Smooth muscle cell of the brain vasculature (primary cell): ENCODE measurements at places on chromosomes 12 and 14.

DNA sequence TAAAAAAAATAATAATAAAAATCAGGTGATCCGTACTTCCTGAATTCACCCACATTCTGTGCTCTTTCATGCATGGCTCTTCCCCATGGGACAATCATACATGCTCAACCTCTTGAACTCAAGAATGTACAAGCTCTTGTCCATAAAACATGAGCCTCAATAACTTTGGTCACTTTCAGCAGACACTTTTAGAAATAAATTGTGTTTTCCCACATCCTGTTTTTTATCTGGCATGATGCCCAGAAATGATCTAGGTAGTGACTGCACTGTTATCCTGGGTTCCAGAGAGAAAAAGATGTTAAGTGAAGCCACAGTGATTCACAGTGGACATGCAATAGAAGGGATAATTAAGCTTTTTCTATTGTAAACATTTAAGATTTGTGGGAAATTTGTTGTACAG lies 537.6 kb upstream of the TMEM132C start:
- no peak for DNase-seq

- no peak for DNase-seq
These were observed 214.4 kb downstream of the BMP4 start for GRCh38 chr14:53742233-53742620.

GRCh38 chr14:38255408-38255672 lies 553 bp downstream of the CLEC14A start:
- no peak for DNase-seq

DNA sequence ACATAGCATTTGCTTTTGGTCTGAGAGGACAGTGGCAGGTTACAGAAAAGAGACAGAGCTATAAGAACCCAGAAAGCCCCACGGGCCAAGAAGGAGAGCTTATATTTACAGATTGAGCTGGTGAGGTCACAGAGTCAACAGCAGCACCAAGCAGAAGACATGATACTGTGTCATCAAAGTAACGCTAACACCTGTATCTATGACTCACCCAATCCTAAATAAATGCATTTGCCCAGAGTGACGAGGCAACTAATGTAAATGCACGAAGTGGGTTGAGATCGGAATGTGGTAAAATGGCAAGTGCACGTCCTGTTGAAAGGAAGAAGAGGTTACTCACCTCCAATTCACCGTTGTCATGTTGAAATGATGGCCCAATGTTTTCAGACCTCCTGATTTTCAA lies 6.7 kb upstream of the CD163L1 start:
- DNase-seq = no peak

DNA sequence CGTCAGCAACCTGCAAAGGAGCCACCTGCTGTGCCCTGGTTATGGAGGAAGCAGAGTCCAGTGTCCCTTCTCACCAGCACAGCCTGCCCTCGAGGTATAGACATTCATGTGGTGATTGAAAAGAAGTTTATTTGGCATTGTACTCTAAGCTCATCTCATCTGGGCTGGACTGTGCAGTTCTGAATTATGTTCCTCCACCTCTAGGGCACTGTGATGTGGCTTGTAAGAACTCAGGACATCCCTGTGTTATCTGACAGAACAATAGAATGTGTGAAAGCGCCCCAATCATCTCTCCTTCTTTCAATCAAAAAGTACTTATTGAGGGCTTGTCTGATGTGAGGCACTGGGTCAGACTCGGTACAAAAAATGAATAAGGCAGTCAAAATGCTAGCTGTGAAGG lies 140.1 kb downstream of the DHRS2 start:
- no peak for DNase-seq

DNA sequence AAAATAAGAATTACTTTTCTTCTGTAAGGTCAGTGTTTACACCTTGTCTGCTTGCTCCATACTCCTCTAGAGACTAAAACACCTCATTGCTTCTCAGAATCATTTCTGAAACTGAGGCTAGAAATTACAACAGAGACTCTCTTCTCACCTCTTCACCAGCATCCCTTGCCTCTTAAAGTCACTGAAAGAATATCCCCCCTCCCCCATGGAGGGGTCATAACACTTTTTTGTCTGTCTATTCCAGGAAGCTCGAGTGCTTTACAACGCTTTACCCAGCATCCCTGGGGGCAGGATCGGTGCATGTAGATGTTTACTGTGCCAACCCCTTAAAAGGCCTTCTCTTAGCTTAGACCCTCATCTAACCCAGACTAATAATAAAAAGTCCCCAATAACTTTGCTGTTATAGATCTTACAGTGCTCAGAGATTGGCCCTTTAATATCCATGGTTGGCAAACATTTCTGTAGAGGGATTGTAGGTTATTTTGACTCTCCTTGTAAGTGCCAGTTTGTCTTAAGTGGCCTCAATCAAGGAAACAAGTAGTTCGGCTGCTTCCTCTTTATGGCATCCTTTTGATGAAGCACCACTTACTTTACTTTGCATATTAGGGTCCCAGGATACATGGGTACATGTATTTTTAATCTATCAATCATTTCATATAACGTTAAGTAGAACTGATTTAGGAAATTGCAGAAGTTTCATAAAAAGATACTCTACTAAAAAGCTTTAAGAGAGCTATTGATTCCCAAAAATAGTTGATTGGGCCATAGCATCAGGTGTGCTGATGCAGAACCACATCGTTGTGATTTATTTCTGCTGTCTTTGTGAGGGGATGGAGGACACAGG lies 29.3 kb downstream of the PRKCH start:
- DNase-seq = no peak

- DNase-seq = no peak
These were observed 90.2 kb upstream of the HECTD1 start for GRCh38 chr14:31297701-31298344.

- no peak for DNase-seq
These were observed 171.3 kb downstream of the TMTC2 start for GRCh38 chr12:82857911-82858533.

DNA sequence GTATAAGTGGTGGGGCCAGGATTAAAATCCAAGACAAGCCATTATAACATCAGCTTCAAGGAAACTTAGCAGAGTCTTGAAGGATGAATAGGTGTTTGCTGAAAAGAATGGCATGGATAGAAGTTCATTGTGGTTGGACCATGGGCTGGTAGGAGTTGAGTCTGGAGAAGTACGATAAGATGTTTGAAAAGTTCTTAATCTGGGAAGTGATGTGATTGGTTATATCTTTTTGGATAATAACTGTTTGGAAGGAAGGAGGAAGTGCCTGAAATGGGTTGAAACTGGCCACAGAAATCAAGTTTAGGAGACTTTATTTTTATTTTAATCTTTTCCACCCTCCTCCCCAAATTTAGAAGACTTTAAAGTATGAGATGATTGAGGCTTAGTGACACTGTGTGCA lies 4.9 kb downstream of the DENR start:
- no peak for DNase-seq

DNA sequence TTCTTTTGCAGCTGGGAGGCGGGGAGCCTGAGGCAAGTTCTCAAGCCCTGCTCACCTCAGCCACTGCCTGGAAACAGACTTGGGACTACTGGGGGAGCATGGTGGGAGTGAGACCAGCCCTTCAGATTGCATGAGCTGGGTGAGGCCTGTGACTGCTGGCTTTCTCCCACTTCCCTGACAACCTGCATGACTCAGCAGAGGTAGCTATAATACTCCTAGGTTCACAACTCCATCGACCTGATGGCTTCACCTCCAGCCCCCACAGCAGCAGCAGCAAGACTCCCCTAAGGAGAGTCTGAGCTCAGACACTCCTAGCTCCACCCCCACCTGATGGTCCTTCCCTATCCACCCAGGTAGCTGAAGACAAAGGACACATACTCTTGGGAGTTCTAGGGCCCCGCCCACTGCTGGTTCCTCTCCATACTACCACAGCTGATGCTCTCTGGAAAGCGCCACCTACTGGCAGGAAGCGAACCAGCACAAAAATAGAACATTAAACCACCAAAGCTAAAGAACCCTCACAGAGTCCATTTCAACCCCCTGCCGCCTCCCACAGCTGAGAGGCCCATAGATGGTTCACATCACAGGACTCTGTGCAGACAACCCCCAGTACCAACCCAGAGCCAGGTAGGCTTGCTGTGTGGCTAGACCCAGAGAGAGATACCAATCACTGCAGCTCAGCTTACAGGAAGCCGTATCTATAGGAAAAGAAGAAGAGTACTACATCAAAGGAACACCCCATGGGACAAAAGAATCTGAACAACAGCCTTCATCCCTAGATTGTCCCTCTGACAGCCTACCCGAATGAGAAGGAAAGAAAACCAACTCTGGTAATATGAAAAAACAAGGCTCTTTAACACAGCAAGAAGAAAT lies 68.7 kb downstream of the RPAP3 start:
- DNase-seq = no peak

DNA sequence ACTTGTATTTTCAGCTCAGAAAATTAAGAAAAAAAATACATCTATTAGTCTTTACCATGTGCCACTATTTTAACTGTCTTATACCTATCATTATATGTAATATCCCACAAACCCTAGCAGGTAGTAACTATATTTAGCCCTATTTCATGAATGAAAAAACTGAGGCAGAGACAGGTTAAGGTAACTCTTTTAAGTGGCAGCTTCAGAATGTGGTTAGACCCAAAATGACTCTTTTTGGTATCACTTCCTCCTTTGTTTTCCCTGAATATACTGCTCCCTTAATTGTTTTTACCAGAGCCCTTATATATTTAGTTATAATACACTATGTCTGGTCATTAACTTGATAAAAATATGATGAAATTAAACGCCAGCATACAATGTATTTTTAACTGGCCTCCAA lies 235.6 kb upstream of the RPL10L start:
- no peak for DNase-seq

- DNase-seq = no peak
These were observed 137.6 kb downstream of the KTN1 start for GRCh38 chr14:55717621-55718020.

GRCh38 chr14:65382586-65382985 lies 29.9 kb upstream of the FUT8 start:
- DNase-seq = no peak

DNA sequence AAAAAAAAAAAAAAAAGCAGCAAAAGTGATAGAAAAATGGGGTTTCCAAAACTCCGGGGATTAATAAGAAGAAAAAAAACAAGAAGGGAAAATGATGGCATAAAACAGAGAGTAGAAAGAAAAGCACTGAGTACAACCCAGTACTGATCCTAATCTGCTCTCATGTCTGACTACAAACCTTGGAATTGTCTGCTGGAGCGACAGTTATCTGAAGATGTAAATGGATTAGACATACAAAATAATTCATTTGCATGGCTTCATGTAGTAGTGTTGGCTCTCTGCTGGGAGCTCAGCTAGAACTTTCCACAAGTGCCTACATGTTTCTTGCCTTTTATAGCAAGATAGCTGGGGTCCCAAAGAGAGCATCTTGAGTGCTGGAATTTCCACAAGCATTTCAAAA lies 34.2 kb downstream of the ZCRB1 start:
- no peak for DNase-seq

- no peak for DNase-seq
These were observed 164.3 kb upstream of the BCL2L14 start for GRCh38 chr12:11906286-11906935.

- DNase-seq = no peak
These were observed 9.5 kb upstream of the NR4A1 start for GRCh38 chr12:52041695-52042123.

DNA sequence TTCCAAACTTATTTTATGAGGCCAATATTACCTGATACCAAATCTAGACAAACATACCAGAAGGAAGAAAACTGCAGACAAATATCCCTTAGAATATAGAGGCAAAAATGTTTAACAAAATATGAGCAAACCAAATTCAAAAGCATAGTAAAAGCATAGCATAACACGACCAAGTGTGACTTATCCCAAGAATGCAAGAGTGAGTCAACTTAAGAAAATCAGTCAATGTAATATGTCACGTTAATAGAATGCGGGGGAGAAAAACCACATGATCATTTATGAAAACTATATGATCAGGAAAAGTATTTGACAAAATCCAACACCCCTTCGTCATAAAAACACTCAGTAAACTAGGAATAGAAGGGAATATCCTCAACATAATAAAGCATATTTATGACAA lies 217.3 kb downstream of the ADGRD1 start:
- no peak for DNase-seq

GRCh38 chr12:66496595-66496994 lies 182.3 kb downstream of the GRIP1 start:
- DNase-seq = no peak

GRCh38 chr12:120216742-120217605 lies 16.1 kb upstream of the RPLP0 start:
- no peak for DNase-seq

- DNase-seq = no peak
These were observed 83.4 kb downstream of the PDZRN4 start for GRCh38 chr12:41271489-41271888.

DNA sequence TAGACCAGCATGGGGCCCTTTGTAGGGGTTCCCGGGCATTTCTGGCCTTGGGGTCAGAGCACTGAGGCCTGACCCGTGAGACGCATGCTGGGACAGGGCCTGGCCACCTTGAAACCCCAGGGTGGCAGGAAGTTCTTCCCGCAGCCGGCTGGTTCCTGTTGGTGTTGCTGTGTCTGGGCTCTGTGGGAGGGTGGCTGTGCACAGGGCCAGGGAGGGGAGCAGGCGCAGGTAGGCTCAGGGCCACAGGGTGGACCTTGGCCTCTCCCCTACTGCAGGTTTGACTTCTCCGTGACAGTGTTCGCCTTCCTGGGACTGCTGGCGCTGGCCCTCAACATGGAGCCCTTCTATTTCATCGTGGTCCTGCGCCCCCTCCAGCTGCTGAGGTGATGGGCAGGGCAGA lies 48.2 kb downstream of the SLC8B1 start:
- no peak for DNase-seq

- no peak for DNase-seq
These were observed 47.3 kb downstream of the PRKAB1 start for GRCh38 chr12:119715268-119715620.

- DNase-seq = no peak
These were observed 2.6 kb downstream of the ITGA7 start for GRCh38 chr12:55704824-55705718.

DNA sequence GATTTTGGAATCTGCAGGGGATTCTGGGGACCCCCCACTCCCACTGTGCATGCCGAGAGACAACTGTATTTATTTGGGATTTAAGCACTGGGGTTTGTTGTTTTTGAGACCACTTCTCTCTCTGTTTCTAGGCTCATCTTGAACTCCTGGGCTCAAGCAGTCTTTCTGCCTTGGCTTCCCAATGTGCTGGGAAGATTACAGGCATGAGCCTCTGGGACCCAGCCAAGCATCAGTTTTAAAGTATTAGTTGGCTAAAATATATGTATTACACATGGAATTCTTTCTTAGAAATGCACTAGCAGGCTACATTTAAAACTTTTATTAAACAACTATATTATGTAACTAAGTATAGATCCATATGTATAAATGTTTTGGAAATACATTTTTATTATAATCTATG lies 78.3 kb downstream of the AEBP2 start:
- DNase-seq = no peak

GRCh38 chr14:98101323-98101722 lies 1170.7 kb downstream of the BCL11B start:
- DNase-seq = no peak

DNA sequence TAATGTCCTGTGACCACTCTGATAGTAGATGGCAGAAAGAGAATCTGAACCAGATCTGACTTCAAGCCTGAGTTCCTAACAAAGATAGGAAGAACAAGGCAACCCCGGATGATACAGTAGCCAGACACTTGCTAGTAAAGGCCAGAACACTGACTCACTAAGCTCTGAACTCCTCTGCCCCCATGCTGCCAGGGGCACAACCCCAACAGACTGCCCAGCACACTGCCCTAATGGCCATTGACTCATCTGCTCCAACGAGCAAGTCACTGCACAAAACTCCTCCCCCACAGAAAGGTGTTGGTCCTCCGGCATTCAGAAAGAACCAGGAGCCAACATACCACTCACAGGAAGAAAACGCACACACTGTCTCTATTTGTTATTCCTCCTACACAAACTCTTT lies 179.6 kb upstream of the NUDT4 start:
- DNase-seq = no peak
